ENCODE measurements at places on chromosomes 11 and 22.

DNA sequence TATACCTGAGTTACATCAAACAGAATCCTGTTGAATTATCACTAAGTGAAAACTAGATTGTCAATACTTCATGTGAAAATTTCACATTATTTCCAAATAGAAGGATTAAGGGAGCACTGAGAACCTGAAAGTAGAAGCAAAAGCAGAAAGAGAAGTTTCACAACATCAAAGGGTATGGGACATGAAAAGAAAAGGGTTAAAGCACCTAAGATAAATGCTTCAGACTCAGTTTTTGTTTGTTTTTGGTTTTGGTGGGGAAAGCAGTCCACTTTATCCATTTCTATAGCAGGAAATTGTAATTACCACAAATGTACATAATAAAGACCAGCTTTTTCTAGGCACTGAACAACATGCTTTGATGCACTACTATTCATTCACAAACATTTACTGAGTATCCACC lies 1069.7 kb upstream of the CCDC90B start:
- DNase-seq = no peak

- no peak for DNase-seq
Observed at GRCh38 chr11:116600930-116601329, 171.9 kb downstream of the BUD13 start.

DNA sequence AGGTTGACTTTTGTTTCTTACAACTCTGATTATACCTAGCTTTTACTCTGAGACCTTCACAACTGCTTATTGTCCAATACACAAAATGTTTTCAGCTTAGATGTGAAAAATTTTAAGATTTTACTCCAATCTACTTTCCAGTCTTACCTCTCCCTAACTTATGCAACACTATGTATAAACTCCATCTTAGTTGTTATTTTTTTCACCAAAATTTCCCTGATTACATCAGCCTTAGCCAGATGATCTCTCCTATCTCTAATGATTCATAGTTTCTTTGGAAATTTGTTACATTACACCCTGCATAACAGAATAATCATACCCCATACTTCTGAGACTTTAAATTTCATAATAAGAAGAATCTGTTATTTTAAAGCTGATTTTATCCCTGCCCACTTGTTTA lies 621.0 kb upstream of the ANO3 start:
- DNase-seq = no peak

DNA sequence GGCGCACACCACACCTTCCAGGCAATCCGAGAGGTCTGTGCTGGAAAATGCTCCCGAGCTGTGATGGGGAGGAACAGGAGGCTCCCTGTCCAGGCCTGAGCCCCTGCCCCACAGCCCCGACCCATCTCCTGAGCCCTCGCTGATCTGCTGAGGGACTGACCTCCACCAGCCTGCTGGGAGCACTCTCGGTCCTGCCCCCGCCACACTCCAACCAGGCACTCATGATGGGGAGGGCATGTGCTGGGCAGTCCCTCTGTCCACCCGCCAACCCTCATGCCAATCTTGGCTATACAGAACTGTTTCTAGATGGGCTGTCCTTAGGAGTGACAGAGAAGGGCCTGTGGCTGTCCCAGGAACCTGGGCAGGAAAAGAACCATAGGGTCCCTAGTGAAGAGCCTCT lies 70.8 kb downstream of the TRMU start:
- DNase-seq = no peak

- no peak for DNase-seq
Observed at GRCh38 chr22:49953027-49953679, 7.4 kb upstream of the PIM3 start.

- DNase-seq = no peak
Observed at GRCh38 chr11:126355926-126356897, 726 bp downstream of the ST3GAL4 start.

DNA sequence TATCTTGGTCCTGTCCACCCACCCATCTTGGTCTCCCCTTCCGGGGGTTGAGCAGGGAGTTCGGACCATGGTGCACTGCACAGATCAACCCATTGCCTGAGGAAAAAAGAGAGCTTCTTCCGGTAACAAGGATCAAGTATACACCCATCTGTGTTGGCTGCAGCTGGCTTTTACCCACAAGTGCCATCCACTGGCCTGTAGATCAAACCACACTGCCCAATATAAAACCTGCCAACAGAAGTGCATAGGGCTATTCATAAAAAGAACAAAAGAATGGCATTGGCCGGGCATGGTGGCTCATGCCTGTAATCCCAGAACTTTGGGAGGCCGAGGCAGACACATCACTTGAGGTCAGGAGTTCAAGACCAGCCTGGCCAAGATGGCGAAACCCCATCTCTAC lies 94.5 kb downstream of the ZC3H12C start:
- no peak for DNase-seq

All from NCI-H1694 treated with DMSO at 0.1 percent for 48 hours (cell line).